Endodermal cell (in vitro differentiated cells): ENCODE measurements at places on chromosomes 7 and 10. TPM values are rescaled to one million over a fixed set of nuclear protein-coding genes. Genes with fewer than 3 reads are reported as not detected.

The MUC3A gene
- 24.1 and 26.0 TPM in 2 replicates for total RNA-seq

The TMEM196 gene
- total RNA-seq = not detected in 2 replicates

The UNCX gene
- total RNA-seq = 0.13 TPM in 1 of 2 replicates, not detected in the other

The GARIN1A gene
- 0.63 and 0.64 TPM in 2 replicates for total RNA-seq

The AUTS2 gene
- 83.3 and 106 TPM in 2 replicates for total RNA-seq

The ZNF467 gene
- total RNA-seq = 0.91 to 2.2 TPM (median 1.2 TPM) in 3 replicates

The WDR86 gene
- 69.8 and 94.2 TPM in 2 replicates for total RNA-seq

The ADRA2A gene
- total RNA-seq = 0.75 TPM in 1 of 3 replicates, not detected in the others
